ENCODE measurements at places on chromosomes 4 and X.

GRCh38 chr4:140704964-140705363, 51.2 kb downstream of the TBC1D9 start:
- no peak for DNase-seq

GRCh38 chr4:13201241-13201640, 282.9 kb downstream of the RAB28 start:
- no peak for DNase-seq

DNA sequence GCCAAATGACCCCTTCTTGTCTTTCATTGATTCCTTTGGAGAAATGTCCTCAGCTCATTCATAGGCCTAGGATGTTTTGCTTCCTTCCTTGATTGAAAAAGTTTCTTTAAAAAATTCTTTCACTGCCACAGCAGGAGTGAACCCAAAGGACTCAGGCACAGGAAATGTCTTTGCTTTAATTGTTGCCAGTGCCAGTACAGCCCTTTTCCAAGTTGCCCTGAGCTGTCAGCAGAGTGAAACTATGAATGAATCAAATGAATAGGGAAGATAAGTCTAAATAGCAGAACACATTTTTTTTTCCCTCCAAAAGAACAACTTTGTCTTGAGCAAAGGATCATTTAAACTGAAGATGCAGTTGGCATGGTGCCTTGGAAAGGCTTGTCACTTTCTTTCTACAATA, 63.8 kb upstream of the SLC4A4 start:
- no peak for DNase-seq

GRCh38 chr4:101833480-101833879, 43.0 kb downstream of the BANK1 start:
- DNase-seq: no peak

DNA sequence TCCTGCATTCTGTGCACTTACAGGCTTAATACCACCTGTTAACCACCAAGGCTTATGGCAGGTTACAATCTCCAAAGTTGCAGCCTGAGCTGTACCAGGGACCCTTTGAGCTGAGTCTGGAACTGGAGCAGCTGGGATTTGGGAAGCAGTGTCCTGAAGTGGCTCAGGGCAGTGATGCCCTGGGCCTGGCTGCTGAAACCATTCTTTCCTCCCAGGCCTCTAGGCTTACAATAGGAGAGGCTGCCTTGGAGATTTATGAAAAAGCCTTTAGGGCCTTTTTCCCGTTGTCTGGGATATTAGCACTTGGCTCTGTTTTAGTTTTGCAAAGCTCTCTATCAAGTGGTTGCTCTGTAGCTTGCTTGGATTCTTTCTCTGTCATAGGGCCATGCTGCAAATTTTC, 154.3 kb upstream of the CASK start:
- no peak for DNase-seq

GRCh38 chr4:6506616-6507140, 34.3 kb upstream of the PPP2R2C start:
- no peak for DNase-seq

GRCh38 chrX:109856974-109857373, 123.9 kb upstream of the ACSL4 start:
- no peak for DNase-seq

- DNase-seq: no peak
Measured at GRCh38 chr4:95540227-95540626, 8.5 kb downstream of the UNC5C start.

DNA sequence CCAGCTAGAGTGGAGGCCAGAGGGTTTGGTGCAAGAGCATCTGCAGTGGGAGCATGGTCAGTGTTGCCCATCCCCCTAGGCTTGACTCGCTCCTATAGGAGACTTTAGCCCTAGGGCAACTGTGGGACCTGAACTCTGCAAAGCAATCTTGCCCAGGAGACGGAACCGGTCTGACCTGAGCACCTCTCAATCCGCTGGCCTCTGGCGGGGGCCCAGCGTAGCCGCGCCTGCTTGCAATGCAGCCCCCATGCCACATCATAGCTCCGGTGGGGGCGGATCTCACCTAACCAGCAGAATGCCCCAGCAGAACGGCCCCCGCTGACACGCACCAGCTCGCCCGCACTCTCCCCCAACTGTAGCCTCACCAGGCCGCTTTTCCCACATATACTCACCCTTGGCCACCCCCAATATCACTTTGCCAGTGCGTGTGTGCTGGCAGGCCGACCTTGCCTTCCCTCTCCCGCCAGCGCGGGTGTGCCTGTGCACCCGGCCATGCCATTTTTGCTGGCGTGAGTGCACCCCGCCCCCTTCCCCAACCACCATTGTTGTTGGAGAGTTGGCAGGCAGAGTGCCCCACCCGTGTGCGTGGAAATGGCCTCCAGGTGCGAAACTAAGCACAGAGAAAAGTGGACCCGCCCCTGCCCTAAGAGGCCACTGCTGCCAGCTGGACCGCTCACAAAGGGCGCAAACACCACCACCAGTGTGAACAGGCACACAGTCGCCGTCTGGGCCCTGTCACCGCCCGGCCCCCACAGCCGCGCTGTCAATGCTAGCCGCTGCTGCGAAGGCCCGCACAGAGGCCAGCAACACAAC, 5.8 kb downstream of the BEX4 start:
- DNase-seq: no peak

GRCh38 chrX:9340598-9341290, 124.1 kb upstream of the TBL1X start:
- DNase-seq: no peak
